ENCODE measurements at places on chromosomes 1 and 21.

DNA sequence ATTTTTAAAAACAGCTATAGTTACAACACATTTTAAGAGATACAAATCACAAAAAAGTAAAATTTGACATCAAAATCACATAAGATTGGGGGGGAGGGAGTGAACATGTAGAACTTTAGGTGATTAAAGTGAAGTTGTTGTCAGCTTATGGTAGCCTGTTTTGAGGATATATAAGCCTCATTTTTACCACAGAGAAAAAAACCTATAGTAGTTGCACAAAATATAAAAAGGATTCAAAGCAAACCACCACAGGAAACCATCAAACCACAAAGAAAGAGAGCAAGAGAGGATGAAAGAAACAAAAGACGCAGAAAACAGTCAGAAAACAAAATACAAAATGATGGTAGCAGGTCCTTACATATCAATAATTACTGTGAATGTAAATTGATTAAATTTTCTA is 291.9 kb upstream of the DEPDC1 start:
- DNase-seq: no peak

- peak; percentile 47 for DNase-seq
Observed at GRCh38 chr1:64019818-64020217, 183.6 kb upstream of the UBE2U start.

DNA sequence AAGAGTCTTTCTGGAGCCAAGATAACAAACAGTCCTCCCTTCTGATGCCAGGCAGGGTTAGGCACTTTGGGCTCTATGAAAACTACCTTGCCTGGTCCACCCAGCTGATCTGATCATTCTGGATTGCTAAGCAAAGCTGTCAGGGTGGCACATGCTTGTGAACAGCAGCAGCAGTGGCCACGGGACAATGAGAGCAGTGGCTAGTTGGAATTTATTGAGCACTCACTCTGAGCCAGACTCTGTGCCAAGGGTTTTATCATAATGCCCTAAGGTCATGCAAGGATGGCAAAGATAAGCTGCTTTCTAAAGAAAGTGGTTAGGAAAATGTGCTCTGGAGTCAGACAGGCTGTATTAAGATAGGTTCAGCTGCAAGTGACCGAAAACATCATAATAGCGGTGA is 390.4 kb upstream of the VAMP3 start:
- no peak for DNase-seq

DNA sequence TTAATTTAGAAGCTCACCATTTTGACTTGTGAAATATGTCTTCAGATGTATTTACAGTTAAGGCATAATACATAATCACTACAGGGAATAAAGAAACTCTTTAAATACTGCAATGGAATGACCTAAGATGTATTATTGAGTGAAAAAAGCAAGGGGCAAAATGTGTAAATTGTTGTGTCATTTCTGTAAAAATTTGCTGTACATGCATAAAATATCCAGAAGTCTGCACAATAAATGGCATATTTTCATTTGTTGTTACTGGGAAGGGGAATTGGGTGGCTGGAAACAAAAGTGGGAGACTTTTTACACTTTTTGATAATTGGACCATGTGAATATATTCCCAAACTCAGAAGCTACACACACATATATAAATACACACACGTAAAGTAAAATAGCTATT is 17.1 kb downstream of the LRIG2 start:
- no peak for DNase-seq

GRCh38 chr21:38228537-38228936 is 28.3 kb upstream of the KCNJ15 start:
- no peak for DNase-seq

- DNase-seq: no peak
Observed at GRCh38 chr1:95451054-95451453, 217.0 kb downstream of the RWDD3 start.

GRCh38 chr21:44331650-44332307 is 7.4 kb downstream of the CFAP410 start:
- DNase-seq: no peak

- DNase-seq: peak; percentile 60
Observed at GRCh38 chr1:63112155-63112900, 210.0 kb upstream of the FOXD3 start.

- DNase-seq: peak; percentile 90
Observed at GRCh38 chr1:218350801-218351266, 5.7 kb downstream of the TGFB2 start.

- no peak for DNase-seq
Observed at GRCh38 chr1:30469426-30469825, 254.0 kb downstream of the MATN1 start.

- DNase-seq: no peak
Observed at GRCh38 chr1:97174039-97174704, 452.6 kb downstream of the PTBP2 start.

GRCh38 chr1:167221126-167221737 is 546 bp downstream of the POU2F1 start:
- no peak for DNase-seq

- no peak for DNase-seq
Observed at GRCh38 chr1:21311016-21311415, 20.8 kb upstream of the ECE1 start.

GRCh38 chr1:63612564-63612963 is 19.4 kb downstream of the PGM1 start:
- no peak for DNase-seq

DNA sequence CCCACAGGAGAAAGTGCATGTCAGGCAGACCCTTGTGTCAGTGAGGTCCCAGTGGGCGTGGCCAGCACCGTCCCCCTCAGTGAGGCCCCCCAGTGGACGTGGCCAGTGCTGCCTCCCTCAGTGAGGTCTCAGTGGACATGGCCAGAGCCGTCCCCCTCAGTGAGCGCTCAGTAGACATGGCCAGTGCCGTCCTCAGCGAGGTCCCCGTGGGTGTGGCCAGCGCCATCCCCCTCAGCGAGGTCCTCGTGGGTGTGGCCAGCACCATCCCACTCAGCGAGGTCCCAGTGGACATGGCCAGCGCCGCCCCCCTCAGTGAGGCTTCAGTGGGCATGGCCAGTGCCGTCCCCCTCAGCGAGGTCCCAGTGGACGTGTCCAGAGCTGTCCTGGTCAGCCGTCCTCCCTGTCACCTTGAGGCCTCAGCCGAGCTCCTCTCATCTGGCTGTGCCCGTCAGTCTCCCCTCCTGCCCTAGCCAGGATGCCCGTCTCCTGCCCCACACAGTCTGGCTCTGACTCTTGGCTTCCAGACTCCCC is 35.5 kb downstream of the PDE9A start:
- DNase-seq: no peak

GRCh38 chr1:75765697-75766355 is 20.2 kb upstream of the RABGGTB start:
- DNase-seq: peak; percentile 67

DNA sequence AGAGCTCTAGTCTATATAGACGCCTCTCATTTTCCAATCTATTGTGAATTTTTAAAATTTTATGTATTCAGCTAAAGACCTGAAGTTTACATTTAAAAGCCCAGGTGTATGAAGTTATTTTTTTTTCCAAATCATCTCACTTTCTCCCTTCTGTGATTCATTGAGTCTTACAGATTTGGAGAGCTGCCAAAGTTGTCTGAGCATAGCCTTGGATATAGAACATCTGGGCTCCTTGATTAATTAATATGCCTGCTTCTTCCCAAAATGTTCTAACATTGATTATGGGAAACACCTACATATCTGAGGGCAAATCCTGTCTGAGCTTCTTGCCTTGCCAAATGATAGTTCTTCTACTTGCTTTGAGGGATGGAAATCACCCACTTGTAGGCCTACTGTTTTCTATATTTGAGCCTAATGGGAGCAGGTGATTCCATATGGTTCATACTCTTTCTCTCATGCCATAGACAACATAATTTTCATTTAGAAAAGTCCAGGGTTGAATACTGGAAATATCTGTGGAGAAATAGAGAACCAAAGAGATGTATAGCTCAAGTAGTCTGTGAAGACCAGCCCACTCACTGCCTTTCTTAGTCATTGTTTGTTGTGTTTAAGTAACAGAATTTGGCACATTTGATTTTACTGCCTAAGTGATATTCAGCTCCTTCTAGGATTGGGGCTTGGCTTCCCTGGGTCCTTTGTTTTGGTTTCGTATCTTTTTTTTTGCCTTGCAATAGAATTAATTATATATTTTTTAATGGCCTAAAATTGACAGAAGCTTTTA is 46.2 kb downstream of the MACF1 start:
- no peak for DNase-seq

DNA sequence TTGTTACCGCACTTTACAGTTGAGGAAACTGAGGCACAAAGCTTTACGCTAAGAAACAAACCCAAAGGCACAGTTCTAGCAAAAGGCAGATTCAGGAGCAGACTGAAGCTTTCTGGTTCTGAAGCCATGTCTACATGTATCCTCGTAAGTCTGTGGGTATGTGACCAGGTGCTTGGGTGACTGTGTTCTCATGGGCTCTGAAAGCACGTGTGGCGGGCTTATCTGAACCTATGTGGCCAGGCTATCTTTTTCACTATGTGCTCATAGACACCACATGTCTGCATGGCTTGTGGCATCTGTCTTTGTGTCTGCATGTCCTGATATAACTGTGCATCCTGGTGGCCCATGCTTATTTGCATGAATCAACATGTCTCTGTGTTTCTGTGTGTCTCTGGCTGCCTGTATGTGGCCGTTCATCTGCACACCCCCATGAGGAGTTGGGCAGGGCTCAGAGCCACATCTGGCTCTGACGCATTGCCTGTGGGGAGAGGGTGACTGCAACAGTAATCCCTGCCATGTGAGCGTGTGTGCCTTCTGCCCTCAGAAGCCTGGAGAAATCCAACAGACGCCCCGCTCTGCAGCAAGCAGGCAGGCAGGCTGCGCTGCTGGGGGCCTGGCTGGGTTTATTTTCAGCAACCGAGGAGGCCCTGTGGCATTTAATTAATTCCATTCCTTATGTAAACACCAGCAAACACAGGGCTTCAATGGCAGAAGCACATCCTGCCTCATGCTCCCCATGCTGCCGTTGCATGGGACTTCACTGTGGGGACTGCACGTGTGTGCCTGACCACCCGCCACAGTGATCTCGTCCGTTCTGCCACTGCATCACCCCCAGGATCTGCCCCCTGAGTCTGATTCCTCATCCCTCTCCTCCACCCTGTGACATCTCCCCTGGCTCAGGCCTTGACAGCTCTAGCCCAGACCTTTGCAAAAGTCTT is 115.4 kb downstream of the TRABD2B start:
- peak; percentile 86 for DNase-seq

GRCh38 chr1:45859221-45859620 is 55.8 kb downstream of the MAST2 start:
- DNase-seq: no peak

GRCh38 chr21:18449605-18450550 is 46.3 kb upstream of the TMPRSS15 start:
- peak; percentile 43 for DNase-seq

GRCh38 chr1:41880950-41881885 is 37.5 kb downstream of the HIVEP3 start:
- no peak for DNase-seq

DNA sequence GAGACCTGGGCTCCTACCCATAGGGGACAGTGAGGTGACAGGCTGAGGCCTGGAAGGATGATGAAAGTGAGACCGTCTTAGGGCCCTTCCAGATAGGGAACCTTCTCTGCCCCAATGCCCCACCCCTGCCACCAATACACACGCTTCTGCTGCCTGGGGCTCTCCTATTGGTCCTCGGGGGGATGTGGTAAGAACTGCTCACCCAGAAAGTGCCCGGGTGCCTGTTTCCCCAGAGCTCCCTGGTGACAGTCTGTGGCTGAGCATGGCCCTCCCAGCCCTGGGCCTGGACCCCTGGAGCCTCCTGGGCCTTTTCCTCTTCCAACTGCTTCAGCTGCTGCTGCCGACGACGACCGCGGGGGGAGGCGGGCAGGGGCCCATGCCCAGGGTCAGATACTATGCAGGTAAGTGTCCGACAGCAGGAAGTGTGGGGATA is 948 bp downstream of the SEMA4A start:
- DNase-seq: no peak

GRCh38 chr1:234997896-234998741 is 130.5 kb downstream of the TOMM20 start:
- DNase-seq: no peak

DNA sequence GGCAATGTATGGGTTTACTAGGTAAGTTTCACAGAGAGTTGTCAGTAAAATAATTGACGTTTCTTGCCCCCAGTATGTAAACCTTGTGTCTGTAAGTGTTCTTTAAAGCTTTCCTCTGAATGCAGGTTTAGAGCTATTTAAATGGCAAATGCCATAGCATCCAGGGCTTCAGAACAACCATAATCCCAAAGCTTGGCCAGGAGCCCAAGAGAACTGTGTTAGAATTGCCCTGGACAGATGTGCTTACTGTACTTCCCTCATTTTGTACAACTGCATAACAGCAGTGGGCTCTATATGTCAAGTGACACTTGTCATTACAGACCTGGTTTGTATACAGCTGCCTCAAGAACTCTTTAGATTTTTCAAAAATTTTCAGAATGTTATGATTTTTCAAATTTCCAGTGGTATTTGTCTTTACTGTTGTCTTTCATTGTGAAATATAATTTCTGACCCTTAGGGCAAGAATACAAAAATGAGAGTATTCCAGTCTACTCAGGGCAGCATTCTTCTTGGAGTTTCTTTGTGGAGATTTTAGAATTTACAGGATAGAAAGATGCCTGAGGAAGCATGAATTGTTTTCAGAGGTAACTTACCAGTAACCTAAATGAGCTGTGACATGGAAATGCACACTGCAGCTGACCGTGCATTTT is 136.9 kb upstream of the L1TD1 start:
- DNase-seq: no peak

GRCh38 chr1:18529714-18530113 is 49.0 kb downstream of the KLHDC7A start:
- DNase-seq: no peak

DNA sequence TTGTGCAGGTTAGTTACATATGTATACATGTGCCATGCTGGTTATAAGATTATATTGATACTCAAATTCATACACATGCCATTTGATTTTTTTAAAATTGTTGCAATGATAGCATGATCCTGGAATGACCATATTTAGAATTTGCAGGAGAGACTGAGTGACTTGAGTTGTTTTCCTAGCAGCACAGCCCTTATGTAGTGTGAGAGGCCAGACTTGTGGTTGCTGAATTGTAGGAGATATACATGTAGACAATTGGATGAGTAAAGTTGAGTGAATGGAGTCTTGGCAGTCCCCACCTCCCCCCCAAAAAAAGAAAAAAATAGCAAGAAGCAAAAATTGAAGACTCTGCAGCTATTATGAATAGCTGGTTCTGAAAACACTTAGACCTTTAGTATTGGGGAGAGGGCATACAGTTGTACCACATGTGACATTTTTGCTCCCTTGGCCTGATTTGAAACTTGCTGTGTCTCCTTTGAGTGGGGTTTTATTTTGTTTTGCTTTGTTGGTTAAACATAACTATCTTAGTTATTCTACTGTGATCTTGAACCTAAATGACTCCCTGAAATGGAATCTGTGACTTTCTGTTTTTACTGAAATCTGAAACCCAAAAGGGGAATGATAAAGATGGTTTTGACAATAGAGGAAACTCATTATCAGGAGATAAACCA is 280.3 kb downstream of the HMCN1 start:
- peak; percentile 18 for DNase-seq

DNA sequence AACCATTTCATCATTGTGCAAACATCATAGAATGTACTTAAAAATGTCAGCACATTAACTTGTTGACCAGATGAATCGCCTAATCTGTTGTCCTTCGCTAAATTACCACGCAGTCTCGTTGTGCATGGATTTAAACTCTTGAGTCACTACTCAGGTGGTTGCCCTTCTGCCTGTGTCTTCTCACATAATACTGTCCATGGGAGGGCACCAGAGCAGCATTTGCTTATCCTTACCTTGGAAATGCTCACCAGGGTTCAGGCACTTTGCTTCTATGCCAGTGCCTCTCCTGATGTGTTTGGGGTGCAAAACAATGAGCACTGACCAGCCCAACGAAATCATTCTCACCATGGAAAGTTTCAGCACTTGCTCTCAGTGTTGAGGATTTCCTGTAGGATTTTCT is 559.9 kb downstream of the RWDD3 start:
- DNase-seq: no peak

- no peak for DNase-seq
Observed at GRCh38 chr1:223515421-223515820, 122.2 kb downstream of the CCDC185 start.

Measured in fibroblast of skin of left quadriceps (primary cell).